Activated naive CD8-positive, alpha-beta T cell treated with anti-CD3 and anti-CD28 coated beads, Interleukin-2, amount 10 ng/mL, durations not matched to agents 7 days and 5 days (primary cell): ENCODE measurements at places on chromosomes 3 and 15. TPM values are rescaled to one million over a fixed set of nuclear protein-coding genes. Genes with fewer than 3 reads are reported as not detected.

- H3K4me1 ChIP-seq: peaks cover 43% of the 10 kb centered on the region
- H3K27me3 ChIP-seq: no peaks in the 10 kb centered on the region
- H3K4me3 ChIP-seq: peak overlapping the region; percentile 66
- H3K36me3 ChIP-seq: peaks cover 1% of the 10 kb centered on the region
- H3K27ac ChIP-seq: peak overlapping the region; percentile 85
These were observed 27.0 kb upstream of the DENND4A start for GRCh38 chr15:65818927-65819562.

DNA sequence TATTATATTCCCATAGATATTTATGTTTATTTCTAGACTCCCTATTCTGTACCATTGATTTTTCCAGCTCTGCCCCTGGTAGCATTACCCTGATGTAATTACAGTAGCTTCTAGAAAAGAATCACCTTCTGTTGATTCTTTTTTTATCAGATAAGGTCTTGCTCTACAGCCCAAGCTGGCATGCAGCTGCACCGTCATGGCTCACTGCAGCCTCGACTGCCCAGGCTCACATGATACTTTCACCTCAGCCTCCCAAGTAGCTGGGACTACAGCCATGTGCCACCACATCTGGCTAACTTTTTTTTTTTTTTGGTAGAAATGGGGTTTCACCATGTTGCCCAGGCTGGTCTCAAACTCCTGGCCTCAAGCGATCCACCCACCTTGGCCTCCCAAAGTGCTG is 41.8 kb downstream of the SLC24A1 start:
- no peaks in the 10 kb centered on the region for H3K27me3 ChIP-seq
- peaks cover 15% of the 10 kb centered on the region for H3K36me3 ChIP-seq

The FAM131A gene
- 5.5 TPM for total RNA-seq

GRCh38 chr3:46132565-46132964 is 75.5 kb downstream of the CCR1 start:
- H3K27me3 ChIP-seq: no peaks in the 10 kb centered on the region
- H3K27ac ChIP-seq: no peak overlapping the region
- H3K4me1 ChIP-seq: peaks cover 29% of the 10 kb centered on the region
- no peak for DNase-seq
- peaks cover 19% of the 10 kb centered on the region for H3K36me3 ChIP-seq
- no peak overlapping the region for H3K4me3 ChIP-seq

The AGBL1 gene
- total RNA-seq: not detected

- no peaks in the 10 kb centered on the region for H3K36me3 ChIP-seq
- no peak overlapping the region for H3K27ac ChIP-seq
These were observed 94.3 kb downstream of the IGF2BP2 start for GRCh38 chr3:185730550-185730949.

DNA sequence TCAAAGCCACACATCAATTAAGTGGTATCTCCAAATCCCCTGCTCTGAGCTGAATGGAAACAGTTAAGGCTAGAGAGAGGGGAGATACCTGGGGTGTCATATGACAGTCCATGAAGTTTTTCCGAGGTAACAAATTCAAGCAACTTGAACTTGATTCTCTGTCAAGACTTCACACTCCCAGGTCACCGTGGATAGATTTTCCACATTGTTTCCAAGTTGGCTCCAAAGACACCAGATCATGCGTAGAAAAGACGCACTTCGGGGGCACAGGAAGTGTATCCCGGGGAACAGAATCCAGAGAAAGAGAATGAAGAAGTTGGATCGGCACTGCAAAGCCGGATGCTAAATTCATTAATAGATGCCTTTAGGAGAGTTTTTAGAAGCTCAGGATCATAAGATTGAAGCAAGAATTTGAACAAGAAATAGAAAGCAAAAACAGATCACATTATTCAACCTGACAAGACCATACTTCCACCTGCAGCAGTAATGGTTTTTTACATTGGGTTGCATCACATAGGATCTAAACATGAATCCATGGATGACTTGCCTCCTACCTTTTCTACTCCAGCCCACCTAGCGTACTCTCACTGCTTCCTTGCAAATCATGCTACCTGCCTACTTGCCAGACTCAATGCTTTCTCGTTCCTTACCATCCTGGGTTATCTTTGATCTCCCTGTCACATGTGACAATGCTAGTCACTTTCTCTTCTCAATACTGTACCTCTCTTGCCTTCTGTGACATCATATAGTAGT is 253.0 kb upstream of the ADAMTS9 start:
- no peak for DNase-seq
- H3K4me1 ChIP-seq: no peaks in the 10 kb centered on the region
- no peak overlapping the region for H3K4me3 ChIP-seq
- H3K36me3 ChIP-seq: no peaks in the 10 kb centered on the region

DNA sequence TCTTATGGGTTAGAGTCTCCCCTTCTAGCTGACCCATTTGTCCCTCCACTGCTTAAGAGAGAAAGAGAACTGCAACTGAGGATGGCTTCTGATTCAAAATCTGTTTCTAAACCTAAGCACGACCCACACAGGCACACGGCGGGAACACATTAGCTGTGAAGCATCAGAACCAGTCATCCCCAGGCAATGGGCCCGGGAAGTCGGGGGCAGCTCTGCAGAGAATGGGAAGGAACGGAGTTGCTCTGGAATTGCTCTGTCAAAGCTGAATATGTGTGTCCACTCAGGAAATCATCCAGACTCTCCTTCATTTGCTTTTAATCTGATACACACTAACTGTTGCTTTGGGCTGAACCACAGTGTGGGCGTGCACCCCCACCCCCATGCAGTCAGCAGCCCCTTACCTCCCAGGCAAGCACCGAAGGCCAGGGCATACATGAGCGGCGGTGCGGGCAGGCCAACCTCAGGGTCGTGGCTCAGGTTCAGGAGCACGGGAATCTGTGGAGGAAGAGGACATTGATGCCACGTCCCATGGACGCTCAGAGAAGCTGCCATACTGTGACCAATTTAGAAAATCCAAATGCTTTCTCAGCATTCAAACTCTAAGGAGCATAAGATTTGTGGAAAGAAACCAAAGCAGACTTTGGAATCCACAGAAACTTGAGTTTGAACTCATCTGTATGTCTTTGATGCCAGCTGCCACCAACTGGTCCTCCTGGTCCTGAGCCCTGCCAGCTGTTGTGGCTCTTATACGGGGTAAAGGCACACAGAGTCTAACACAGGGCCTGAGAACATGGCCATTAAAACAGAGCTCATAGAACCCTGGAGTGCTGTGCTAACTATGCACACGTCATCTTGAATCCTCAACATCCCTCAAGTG is 247.9 kb downstream of the OCA2 start:
- no peaks in the 10 kb centered on the region for H3K27me3 ChIP-seq
- no peak for DNase-seq
- no peaks in the 10 kb centered on the region for H3K36me3 ChIP-seq
- H3K27ac ChIP-seq: no peak overlapping the region
- no peaks in the 10 kb centered on the region for H3K4me1 ChIP-seq

The ASB14 gene
- total RNA-seq: not detected

- no peak for DNase-seq
- H3K4me1 ChIP-seq: no peaks in the 10 kb centered on the region
- H3K27ac ChIP-seq: no peak overlapping the region
These were observed 379.0 kb upstream of the IL12A start for GRCh38 chr3:159609625-159610024.

GRCh38 chr3:24182756-24183155 is 237.7 kb downstream of the NR1D2 start:
- no peak overlapping the region for H3K4me3 ChIP-seq
- H3K36me3 ChIP-seq: no peaks in the 10 kb centered on the region
- no peaks in the 10 kb centered on the region for H3K4me1 ChIP-seq
- H3K27ac ChIP-seq: no peak overlapping the region
- DNase-seq: no peak

DNA sequence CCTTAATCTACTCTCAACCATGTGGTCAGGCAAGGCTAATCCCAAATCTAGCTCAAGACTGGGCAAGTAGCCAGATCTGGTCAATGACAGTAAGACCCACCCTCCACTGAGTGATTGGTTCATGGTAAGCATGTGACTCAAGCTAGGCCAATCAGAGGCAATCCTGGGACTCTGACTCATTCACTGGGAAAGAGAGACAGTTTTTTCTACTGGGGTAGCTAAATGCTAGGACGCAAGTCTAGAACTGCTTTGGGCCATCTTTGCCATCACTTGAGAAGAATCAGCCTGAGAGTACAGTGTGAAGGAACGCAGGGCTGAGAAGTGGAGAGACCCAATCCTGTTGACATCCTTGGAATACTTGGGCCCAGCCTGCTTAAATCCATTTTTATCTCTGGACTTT is 9.4 kb upstream of the RAD18 start:
- H3K4me1 ChIP-seq: peaks cover 2% of the 10 kb centered on the region
- H3K27me3 ChIP-seq: peaks cover 9% of the 10 kb centered on the region
- H3K36me3 ChIP-seq: no peaks in the 10 kb centered on the region
- H3K4me3 ChIP-seq: no peak overlapping the region

DNA sequence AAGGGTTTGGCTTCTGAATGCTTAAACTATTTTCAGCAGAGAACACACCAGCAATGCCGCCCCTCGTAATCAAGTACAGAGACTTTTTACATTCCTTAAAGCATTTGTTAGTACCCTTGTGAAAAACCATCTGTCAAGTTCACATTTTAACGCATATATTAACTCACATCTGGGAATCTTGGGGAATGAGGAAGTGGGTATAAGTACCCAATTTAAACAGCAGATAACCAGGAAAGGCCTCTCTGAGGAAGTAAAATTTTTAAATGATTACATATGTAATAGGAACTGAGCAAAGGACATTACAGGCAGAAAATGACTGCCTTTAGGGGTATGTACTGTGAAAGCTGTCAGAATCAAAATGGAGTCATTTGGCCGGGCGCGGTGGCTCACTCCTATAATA is 12.8 kb upstream of the CFAP44 start:
- peaks cover 2% of the 10 kb centered on the region for H3K4me1 ChIP-seq
- H3K27ac ChIP-seq: no peak overlapping the region
- H3K36me3 ChIP-seq: peaks cover 35% of the 10 kb centered on the region
- no peak overlapping the region for H3K4me3 ChIP-seq

The DIS3L gene
- 27.2 TPM for total RNA-seq

- H3K4me3 ChIP-seq: no peak overlapping the region
- H3K36me3 ChIP-seq: no peaks in the 10 kb centered on the region
- peaks cover 8% of the 10 kb centered on the region for H3K27me3 ChIP-seq
- no peak for DNase-seq
- no peaks in the 10 kb centered on the region for H3K4me1 ChIP-seq
- H3K27ac ChIP-seq: no peak overlapping the region
These were observed 204.0 kb upstream of the CTNNB1 start for GRCh38 chr3:40995271-40995670.

DNA sequence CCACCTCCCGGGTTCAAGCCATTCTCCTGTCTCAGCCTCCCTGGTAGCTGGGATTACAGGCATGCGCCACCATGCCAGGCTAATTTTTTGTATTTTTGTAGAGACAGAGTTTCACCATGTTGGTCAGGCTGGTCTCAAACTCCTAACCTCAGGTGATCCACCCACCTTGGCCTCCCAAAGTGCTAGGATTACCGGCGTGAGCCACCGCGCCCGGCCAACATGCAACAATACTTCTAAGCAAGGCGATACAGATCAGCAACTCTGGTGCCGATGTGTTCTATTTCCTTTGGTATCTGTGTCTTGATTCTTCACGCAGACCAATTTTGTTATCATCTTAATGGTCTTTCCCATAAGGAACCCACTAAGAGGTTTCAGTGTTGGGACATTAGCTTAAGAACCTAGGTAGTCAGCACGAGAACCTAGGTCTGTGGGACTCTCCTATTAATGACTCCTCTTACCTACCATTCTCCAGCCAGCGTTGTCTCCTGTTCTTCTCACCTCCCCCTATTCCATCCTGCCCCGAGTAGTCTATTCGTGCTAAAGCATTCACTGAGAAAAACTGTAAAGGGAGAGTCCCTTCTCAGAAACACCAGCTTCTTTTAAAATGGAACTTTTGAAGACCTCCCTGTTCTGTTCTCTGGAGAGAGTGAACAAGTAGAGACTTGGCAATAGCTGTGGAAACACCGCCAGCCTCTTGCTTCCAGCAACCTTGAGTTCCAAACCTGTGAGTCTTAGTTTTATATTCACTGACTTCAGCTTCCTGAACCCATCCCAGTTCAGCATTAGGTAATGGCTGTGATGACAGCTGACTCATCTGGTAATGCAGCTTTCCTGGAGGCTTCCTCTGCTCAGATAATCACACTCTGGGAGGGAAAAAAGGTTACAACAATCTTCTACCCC is 61.2 kb downstream of the TSC22D2 start:
- H3K36me3 ChIP-seq: no peaks in the 10 kb centered on the region
- no peak for DNase-seq
- H3K27ac ChIP-seq: no peak overlapping the region
- no peaks in the 10 kb centered on the region for H3K4me1 ChIP-seq

The NBEAL2 gene
- total RNA-seq: 165 TPM
